NCI-H1105 treated with DMSO at 0.1 percent for 48 hours (cell line): ENCODE measurements at places on chromosomes 2 and 18.

GRCh38 chr2:196136151-196136550 lies 35.2 kb downstream of the STK17B start:
- DNase-seq, result no peak

DNA sequence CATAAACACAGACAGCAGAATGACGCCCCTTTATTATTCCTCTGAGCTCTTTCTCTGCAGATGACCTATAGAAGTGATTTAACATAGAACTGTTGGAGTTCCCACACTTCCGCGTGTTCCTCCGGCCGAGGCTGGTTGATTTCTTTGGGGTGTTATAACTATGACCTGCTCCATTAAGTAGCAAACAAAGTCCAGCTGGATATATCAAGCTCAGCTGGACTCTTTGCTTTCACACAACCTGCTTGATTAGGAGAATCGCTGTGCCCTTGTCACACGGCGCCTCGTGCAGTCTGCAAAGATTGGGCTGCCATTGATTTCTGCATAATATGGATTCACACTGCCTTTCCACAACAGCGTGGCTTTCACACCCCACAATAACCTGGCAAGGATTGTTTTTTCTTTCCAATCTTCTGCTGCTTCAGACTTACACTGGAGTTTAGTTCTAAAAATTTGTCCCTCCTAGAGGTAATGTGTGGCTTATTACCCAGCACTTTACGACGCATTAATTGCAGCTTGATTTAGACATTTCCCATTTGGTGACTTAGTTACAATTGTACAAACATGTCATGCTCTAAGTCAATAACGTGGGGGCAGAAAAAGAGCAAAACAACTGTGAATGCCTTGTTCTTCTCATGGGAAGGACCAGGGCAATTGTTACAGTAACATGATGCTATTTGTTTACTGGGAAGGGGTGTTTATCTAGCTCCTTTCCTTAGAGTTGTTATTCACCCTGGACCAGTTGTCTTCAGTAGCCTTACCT lies 485.7 kb downstream of the TXNL1 start:
- peak; percentile 77 for DNase-seq

DNA sequence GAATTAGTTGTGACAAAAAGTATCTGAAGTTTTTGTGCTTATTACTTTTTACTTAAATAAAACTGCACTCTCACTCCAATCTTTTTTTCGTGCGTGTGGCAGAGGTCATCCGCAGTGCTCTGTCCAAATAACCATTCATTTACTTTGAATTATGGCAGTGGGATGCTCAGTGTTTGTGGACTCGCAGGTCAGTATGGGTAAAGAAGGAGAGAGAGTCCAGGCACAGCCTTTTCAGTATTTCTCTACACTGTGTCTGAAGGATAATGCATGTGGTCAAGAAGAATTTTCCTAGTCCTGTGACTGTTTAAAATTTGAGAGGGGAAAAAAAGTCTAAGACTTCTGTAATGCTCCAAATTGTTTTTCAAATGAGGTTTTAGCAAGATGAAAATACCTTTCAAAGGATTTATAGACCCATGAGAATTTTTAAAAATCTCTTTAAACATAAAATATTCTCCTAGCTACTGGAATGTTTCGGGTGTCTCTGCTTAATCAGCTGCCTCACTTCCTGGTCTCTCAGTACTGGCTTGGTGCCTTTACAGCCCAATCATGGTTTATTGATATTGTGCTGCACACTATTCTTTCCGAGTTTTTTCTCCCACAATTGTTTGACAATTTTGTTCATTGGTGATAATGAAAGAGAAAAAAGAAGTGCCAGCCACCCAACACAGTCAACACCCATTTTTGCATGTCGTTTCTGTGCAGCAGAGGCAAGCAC lies 453.2 kb downstream of the PTPRM start:
- no peak for DNase-seq

DNA sequence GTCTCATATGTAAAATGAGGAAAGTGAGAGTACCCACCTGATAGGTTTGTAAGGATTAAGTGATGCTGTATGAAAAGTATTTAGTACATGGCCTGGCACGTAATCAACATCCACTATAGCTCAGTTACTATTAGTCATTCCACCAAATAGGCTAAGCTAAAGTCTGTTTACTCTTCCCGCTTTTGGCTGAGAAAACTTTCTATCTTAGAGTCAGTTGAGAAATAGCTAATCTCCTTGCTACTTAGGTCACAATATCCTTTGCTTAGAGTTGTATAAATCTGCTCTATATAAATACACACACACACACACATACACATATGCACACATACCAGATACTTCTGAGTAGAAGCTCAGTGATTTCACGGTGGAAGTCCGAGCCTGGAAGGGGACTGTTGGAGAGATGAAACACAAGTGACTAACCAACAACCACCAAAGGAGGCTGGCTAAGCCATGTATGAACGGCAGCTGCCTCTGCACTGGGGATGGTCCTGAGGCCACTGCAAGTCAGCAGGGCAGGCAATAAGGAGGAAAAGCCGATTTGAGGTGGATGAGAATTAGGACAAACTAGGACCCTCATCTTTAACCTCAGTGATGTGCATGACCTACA lies 104.6 kb upstream of the EPHA4 start:
- DNase-seq, result no peak

GRCh38 chr18:50830544-50830943 lies 10.7 kb upstream of the MRO start:
- no peak for DNase-seq

DNA sequence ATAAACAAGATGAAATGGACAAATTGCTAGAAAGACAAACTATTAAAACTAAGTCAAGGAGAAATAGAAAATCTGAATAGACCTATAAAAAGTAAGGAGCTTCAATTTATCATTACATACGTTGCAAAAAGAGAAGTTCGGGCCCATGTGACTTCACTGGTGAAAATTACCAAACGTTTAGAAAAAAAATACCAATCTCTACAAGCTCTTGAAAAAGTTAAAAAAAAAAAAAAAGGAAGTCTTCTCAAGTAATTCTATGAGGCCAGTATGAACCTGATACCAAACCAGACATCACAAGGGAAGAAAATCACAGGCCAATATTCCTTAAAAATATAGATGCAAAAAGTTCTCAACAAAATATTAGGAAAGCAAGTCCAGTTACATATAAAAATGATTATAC lies 20.2 kb upstream of the ACVR2A start:
- DNase-seq, result no peak

DNA sequence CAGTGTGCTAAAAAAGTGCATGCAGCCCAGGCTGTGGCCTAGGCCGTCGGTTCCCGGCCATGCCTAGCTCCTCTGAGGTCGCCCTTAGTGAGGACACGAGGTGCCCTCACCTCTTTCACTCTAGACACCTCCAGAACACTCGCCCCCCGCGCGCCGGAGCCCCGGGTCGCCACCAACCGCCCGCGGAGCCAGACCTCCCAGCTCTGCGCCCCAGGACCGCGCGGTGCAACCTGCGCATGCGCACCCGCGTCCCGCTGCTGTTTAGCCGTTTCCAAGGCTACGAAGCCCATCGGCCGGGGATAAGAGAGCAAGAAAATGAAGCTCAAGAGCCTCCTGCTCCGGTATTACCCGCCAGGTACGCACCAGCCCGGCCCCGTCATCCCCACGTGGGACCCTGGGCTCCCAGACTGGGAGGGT lies at the start of gene DAW1:
Gene DAW1 (plus strand): TSS at position 257 of the 417 bp plus-strand sequence. CDS start 59 bp downstream, at position 316.
- DNase-seq, result no peak

DNA sequence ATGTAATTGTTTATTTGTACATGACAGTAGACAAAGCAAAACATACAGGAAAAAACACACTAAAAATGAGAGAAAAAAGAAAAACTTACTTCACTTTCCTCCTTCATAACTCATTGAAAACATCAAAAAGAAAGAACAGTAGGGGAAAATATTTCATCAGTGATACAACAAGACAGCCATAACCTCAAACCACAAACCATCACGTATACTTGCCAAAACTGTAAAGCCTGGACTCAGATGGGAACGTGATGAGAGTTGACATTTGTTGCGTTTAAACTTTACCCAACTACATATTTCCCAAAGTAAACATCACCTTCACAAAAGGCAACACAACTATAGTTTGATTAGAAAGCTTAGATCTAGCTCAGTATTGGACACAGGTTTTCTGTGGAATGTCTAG lies 278.2 kb upstream of the COL3A1 start:
- DNase-seq, result no peak

GRCh38 chr2:170530284-170530745 lies 184.8 kb upstream of the SP5 start:
- DNase-seq, result peak; percentile 98

DNA sequence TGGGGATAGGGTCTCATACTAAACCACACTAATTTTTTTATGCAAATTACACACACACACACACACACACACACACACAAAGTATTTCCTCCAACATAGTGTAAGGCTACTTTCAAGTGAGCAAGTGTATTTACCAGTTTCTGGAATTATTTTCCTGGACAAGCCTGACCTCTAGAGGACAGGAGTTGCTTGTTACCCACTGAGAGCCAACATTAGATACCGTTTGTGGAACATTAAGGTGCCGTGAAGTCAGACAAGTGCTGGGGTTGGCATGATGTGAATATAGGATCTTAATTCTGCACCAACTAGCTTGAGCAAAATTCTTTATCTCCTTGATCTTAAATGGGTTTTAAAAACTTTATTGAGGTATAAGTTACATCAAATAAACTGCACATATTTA lies 39.3 kb upstream of the SERPINB2 start:
- peak; percentile 70 for DNase-seq

- DNase-seq, result no peak
Measured at GRCh38 chr18:42883169-42883568, 232.3 kb downstream of the RIT2 start.

DNA sequence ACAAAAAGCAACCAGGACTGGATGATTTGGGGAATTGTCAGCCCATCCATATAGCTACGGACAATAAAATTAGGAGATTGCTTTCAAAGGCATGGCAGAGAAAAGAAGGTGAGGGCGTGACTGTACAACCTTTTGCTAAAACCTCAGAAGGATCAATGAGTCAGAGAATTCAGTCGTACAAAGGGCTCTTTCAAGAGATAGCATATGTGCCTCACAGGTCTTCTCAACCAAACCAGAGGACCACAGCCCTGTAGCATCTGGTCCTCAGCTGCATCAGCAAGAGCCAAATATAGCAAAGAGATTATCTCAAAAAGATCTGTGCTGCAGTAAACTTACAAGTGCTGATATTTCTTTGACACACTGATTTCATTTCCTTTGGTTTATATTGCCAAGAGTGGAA lies 149.9 kb upstream of the RAB6C start:
- no peak for DNase-seq

DNA sequence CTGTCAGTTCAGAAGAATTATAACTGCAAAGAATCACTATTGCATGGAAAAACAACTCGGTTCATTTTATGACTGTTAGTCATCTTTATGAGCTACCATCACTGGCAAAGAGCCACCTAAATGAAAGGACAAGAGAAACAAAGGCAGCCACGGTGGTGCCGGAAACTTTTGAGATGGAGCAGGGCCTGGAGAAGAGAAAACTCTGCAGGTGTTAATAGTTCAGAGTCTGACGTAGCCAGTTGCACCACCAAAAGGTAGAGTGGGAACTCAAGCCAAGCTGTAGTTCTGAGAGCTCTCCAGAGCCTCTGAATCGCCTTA lies 110.9 kb downstream of the FTCDNL1 start:
- no peak for DNase-seq

DNA sequence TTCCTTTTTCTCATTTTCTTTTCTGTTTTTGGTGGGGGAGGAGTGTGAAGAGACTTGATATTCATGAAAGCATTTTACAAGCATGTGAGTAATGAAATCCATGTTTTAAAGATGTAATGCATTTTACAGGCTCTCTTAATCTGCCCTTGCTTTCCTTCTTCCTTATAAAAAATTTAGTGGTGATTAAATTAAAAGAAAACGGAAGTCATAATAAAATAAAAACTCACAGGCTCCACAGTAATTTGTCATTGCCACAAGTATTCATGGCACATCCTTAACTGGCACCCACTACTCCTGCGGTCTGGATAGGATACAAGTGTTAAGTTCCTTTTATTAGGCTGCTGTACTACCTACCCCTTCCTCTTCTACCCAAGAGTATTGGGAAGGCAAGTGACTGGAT lies 241.2 kb downstream of the SLC4A3 start:
- no peak for DNase-seq

DNA sequence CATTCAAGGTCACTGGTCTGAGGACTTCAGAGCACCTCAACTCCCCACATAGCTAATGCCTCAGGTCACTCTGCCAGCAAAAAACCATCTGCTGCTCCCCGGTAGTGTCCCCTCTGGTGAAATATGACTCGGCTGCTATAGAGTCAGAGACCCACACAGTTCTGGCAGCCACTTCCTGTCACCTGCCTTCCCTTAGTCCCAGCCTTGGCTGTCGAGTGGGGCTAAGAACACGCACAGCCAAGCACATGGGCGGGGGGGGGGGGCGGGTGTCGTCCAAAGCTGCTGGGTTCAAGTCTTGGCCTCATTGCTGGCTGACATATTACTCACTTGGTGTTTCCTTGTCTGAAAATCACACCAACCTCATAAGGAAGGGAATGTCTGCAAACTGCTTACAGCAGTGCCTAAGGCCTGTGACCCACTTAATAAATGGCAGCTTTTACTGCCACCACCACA lies 37.5 kb downstream of the POLR1A start:
- peak; percentile 41 for DNase-seq

DNA sequence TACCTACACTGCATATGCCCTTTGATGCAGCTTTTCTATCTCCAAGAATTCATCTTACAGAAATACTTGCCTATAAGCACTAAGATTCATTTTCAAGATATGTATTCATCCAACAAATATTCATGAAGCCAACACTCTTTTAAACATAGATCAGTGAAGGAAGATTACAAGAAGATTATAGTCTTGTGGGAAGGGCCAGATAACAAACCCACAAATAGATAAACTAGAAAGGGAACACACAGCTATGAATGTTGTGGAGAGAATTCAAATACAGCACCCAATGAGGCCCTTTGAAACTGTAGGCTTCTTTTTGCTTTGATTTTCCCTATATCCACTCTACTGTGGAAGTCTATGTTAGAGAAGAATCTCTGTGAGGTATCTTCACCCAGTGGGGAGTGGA lies 186.7 kb upstream of the RBMS1 start:
- DNase-seq, result no peak

GRCh38 chr2:160039166-160039903 lies 23.1 kb downstream of the PLA2R1 start:
- peak; percentile 53 for DNase-seq

DNA sequence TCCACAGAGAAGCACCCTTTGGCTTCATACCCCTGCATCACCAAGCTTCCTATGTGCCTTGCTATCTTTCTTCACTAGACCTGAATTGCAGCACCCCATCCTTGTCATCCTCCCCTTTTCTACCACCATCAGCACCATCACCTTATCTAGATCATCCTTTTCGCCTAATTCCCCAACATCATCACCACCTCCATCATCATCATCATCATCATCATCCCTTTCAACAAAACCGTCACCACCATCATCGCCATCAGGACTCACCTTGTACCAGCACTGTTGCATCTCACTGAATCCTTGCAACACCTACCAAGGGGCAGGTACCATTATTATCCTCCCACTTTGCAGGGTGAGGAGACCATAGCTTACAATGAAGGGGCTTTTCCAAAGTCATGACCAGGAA lies 10.8 kb upstream of the ECEL1 start:
- DNase-seq, result no peak

DNA sequence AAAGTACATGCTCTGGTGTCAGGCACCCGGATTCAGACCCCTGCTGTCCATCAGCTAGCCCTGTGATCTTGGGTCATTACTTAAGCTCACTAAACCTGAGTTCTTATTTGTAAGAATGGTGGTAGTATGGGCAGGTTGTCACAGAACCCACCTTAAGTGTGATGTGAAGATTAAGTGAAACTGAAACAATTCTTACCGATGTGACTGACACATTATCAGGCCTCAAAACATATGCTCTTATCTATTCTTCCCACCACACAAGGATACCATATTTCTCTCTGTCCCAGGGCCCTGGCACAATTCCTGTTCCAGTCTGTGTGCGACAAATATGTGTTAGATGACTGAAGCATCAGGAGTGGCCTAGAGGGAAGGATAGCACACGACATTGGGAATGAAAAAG lies 11.0 kb upstream of the CDC42EP3 start:
- no peak for DNase-seq
